Mucosa of gallbladder (tissue), 1 donor: ENCODE measurements at places on chromosomes 1 and 21.

- DNase-seq = no peak
Observed at GRCh38 chr21:39164523-39164922, 18.7 kb downstream of the PSMG1 start.

DNA sequence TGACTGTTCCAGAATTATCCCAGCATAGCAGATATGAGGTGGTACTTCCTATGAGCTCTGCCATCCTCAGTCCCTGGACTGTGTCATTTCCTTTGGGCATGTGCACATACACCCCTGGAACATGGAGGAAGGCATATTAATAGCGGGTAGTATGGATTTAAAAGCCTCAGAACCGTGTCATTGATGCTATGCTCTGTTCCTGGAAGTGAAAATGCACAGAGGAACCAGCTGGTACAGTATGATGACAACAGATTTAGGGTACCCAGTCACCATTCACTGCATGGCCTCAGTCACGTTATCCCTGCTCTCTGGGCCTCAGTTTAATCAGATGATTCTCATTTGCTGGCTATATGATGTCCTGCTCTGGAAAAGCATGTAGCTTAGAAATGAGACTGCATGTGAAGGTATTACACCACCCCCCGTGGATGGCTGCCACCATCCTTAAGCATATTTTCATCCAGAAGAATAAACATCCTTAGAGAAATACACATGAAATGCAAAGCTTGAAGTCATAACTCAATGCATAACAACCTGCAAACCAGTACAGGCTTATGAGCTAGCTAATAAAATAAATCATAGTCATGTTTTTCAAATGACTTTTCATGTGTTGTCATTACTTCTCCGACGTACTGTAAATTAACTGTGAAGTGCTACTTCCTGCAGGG lies 37.8 kb downstream of the SETD4 start:
- no peak for DNase-seq

- no peak for DNase-seq
Observed at GRCh38 chr1:23408797-23409290, 15.7 kb downstream of the TCEA3 start.

GRCh38 chr1:59418363-59419144 lies 121.7 kb downstream of the FGGY start:
- DNase-seq = no peak

DNA sequence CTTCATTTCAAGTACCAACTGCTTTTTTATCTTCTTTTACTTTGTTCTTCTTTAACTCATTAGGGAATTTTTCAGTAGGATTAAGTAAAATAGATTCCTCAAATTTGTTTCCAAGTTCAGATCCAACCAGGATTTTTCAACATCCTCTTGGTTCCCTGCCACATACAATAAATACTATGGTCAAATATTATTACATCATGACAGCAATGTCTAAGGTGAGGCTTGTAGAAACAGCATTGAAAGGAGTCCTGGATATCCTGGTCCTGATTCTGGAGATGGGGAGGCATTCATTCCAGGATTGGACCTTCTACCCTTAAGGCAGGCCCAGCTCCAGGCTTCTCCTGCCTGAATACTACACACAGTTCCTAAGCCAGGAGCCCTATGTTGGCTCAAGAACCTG lies 80.2 kb upstream of the F3 start:
- DNase-seq = no peak
